IPS-NIHi11 (cell line): ENCODE measurements at places on chromosomes 3 and 15.

DNA sequence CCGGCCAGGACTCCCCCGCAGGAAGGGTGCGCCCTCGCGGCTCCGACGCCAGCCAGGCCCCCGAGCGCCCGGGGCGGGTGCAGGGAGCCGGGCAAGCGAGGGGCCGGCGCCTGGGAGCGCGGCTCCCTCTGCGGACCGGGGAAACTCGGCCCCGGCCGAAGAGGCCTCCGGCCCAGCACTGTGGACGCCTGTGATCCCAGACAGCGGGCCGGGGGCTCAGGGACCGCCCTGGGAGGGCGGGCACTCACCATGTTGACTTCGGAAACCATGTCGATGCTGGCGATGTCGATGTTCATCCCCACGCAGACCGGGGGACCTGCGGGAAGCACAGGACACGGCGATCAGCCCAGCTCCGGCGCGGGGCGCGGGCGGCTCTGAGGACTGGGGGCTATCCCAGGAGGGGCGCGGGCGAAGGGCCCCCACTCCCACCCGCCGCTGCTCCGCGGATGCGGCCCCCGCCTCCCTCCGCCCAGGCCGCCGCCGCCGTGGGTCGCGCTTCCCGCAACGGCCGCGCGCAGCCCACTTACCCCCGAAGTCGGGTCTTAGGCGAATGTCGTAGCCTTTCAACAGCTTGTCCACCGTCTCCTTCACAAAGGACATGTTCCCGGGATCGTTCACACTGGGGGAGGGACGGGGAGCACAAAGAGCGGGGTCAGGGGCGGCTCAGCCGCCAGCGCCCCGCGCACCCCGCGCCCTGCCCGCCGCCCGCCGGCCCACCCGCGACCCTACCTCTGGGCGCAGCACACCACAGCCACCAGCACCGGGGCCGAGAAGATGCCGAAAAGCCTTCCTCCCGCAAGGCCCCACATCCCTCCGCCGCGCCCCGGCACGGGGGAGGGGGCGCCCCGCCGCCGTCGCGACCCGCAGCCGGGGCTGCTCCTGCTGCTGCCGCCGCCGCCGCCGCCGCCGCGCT, at the start of gene GABRB3:
Gene GABRB3, minus strand, starts transcription at position 913 of the 913 bp plus-strand sequence.
- DNase-seq, result peak; percentile 27

GRCh38 chr3:194307849-194308248, 43.3 kb downstream of the CPN2 start:
- DNase-seq, result no peak

DNA sequence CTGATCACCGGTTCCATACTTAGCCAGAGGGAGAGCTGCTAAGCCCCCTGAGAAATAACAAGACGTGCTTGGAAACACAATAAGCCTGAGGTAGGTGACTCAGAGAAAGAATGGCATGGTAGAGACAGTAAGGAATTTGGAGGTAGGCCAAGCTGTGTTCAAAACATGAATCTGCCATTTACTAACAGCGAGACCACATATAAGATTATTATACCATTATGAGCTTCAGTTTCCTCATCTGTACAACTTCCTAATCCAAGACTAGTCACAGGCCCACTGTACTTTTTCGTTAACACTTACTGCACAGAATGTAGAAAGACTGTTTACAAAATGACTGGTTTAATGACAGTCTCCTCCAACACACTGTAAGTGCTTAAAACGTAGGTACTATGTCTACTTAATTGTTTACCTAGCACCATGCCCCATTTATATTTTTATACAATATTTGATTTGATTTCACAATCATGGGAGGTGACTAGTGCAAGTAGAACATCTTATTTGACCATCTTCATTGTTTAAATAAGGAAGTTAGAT, 25.7 kb downstream of the ATOSA start:
- peak; percentile 17 for DNase-seq

GRCh38 chr3:50299929-50300680, 900 bp upstream of the HYAL3 start:
- DNase-seq, result no peak

GRCh38 chr3:54171509-54171908, 49.2 kb downstream of the CACNA2D3 start:
- no peak for DNase-seq
